ENCODE measurements at places on chromosomes 11 and 22. TPM values are rescaled to one million over a fixed set of nuclear protein-coding genes. Genes with fewer than 3 reads are reported as not detected.

Gene LRRC74B
- not detected for total RNA-seq

DNA sequence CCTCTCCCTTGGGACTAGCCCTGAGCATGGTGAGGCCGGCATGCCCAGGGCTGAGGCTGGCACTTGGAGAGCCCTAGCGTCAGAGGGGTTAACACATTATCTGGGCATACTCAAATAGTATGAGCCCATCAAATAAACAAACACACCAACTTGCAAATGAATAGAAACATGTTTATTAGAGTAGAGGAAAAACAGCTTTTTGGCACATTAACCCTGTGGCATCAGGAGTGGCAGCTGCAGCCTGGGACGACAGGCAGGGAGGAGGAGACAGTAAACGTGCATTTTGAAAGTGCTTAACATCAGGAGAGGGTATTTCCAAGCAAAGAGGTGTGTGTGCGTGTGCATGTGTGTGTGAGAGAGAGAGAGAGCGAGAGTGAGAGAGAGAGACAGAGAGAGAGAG lies 684.9 kb downstream of the NTM start:
- DNase-seq: no peak

DNA sequence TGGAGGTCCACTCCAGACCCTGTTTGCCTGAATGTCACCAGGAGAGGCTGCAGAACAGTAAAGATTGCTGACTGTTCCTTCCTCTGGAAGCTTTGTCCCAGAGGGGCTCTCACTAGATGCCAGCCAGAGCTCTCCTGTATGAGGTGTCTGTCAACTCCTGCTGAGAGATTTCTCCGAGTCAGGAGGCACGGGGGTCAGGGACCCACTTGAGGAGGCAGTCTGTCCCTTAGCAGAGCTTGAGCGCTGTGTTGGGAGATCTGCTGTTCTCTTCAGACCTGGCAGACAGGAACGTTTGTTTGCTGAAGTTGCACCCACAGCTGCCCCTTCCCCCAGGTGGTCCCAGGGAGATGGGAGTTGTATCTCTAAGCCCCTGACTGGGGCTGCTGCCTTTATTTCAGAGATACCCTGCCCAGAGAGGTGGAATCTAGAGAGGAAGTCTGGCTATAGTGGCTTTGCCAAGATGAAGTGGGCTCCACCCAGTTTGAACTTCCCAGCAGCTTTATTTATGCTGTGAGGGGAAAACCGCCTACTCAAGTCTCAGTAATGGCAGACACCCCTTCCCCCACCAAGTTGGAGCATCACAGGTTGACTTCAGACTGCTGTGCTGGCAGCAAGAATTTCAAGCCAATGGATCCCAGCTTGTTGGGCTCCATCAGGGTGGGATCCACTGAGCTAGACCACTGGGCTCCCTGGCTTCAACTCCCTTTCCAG lies 99.4 kb downstream of the PDE3B start:
- DNase-seq: no peak

DNA sequence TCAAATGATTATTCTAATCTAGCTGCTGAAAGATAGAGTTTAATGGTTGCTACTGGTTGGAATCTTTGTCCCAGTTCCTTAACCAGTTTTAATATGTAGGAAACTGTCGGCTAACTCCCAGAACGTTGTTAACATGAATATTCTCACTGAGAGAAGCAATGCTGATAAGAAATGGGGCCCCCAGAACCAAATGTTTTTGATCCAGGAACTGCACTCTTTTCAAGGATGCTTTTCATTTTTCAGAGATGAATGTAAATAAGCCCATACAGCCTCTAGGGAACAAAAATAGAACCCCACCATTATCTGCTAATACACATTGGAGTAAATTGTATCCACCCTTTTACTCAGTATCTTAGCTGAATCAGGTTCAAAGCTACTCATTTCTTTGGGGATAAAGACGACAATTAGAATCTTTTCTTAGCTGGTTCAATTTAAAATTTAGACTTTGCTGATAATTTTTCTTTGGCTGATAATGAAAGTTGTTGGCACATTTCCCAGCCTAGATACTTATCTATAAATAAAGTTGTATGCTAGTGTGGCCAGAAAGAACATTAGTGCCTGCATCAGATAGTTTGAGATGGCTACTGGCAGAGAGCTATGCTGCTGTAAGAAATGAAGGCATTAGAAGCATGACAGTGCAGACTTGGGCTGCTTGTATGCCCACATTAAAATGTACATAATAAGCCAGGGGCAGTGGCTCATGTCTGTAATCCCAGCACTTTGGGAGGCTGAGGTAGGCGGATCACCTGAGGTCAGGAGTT lies 323.3 kb upstream of the PDGFD start:
- no peak for DNase-seq

Gene SOX10
- total RNA-seq: 1.9 TPM

DNA sequence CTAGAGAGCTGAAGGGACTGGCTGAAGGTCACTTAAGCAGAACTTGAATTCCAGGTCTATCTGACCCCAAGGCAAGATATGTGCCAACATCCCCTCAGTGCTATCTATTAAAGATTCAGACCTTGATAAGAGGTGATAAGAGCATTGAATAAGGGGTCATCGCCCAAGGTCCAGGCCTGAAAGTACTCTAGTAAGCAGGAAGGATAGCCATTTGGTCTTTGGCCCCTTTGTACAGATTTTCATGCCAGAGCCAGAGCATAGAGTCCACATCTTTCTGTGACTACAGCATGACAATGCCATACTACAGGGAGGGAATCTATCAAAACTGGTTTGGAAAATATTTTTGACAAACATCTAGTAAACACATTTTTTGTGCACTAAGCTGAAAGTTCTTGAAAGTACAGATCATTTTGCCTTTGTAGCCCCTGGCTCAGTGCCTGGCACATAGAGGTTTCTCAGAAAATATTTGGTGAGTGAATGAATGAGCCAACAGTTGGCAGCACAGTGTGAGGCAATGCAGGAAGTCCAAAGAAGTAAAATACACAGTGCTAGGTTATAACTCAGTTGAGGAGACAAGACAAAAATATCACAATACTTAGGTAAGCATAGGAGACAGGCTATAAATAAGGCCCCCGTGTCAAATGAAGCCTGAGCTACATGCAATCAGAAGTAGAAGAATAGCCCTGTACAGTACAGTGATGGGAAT lies 15.1 kb upstream of the RRAS2 start:
- DNase-seq: no peak

- no peak for DNase-seq
Measured at GRCh38 chr22:45866126-45866645, 110.8 kb downstream of the WNT7B start.

DNA sequence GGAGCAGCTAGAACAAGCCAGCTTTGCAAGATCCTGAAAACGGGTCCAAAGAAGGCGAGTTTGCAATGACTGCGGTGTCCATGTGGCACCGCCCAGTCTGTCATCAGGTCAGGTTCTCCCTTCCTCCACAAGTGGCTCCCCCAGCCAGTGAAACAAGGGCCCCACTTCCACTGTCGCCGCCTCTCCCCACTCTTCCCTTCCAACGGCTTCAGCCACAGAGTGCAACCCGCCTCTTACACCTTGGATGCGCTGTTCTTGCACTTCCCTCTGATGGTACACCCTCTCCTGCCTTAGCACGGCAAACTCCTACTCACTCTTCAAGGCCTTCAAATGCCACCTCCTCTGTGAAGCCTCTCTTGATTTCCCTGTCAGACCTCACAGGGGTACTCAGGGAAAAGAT lies 10.8 kb upstream of the TCF20 start:
- DNase-seq: no peak

- DNase-seq: no peak
Measured at GRCh38 chr22:24325105-24325757, 54.6 kb downstream of the SPECC1L start.

DNA sequence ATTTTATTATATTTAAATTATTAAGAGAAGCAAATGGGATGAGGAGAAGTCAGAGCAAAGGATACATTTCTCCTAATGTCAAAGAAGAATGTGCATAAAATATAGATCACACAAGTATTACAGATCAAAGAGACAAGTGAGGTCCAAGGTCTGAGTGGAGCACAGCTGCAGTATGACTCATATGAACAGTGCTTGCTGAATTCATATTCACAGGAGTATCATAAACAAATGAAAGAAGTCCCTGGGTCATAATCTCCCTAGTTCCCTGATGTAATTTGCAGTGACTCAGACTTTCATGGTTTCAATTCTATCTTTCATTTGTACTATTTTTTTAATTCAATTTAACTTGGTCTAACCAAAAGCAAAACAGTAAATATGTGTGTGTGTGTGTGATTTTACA lies 499.0 kb upstream of the CCDC179 start:
- no peak for DNase-seq
